ENCODE measurements at places on chromosomes 3 and 15. TPM values are rescaled to one million over a fixed set of nuclear protein-coding genes. Genes with fewer than 3 reads are reported as not detected.

The CAPN3 gene
- total RNA-seq = 66.0 TPM

The SLC9C1 gene
- 0.89 TPM for total RNA-seq

DNA sequence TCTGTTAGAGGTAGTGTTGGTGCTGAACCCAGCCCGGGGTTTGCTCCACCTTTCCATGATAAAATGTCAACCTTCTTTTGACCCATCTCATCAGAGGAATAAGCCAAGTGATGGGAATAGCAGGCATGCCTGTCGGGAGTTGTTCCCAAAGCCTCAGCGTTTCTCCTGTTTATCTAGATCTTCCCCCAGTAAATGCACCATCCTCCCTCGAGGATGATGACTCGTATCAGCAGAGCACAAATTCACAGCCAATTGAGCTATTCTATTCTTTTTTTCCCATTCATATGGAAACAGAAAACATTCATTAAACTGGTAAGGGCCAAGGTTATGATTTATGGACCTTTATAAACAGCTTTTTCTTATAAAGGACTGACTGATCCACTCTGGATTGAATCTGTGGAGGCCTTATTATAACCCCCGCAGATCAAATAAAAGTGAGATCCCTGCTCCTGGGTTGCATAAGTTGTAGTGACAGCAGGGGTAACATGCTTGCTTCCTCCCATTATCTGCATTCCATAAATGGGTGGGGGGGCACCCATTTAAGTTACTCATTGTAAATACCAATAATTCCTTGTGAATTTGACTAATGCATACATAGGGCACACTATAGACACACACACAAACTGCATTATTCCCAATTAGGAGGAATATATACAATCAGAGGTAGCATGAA is 207.3 kb downstream of the PLCL2 start:
- DNase-seq = no peak

- no peak for DNase-seq
These were observed 722.9 kb upstream of the CFAP20DC start for GRCh38 chr3:59772416-59773408.

DNA sequence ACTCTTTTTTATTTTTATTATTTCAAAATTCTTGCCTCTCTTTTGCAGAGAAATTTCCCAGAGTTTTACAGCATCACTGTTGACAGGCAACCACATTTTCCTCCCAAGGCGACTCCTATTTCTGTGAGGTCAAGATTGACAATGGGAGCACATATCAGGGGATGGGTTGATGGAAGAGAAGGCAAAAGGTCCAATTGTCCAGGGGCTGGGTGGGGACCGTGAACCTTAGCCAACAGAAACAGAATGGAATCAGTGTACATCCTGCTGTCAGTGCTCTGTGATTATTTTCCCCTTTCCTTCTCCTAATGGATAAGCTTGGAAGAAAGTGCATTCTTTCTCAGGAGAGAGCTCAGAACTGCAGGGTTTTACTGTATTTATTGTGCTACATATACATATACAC is 42.4 kb downstream of the CNTN6 start:
- peak; percentile 4 for DNase-seq

DNA sequence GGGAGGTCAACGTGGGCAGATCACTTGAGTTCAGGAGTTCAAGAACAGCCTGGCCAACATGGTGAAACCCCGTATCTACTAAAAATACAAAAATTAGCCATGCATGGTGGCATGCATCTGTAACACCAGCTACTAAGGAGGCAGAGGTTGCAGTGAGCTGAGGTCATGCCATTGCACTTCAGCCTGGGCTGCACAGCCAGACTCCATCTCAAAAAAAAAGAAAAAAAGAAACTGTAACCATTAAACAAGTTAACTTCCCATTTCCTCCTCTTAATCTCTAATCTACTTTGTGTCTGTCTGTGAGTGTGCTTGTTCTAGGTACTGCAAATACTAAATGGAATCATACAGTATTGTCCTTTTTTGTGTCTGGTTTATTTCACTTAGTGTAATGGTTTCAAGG is 2.7 kb downstream of the RBM6 start:
- no peak for DNase-seq

- no peak for DNase-seq
These were observed 470.2 kb downstream of the NAALADL2 start for GRCh38 chr3:175329373-175329772.

- no peak for DNase-seq
These were observed 6.3 kb downstream of the FAM107A start for GRCh38 chr3:58570851-58571250.

- DNase-seq = no peak
These were observed 13.4 kb downstream of the ADAM10 start for GRCh38 chr15:58736018-58736643.

DNA sequence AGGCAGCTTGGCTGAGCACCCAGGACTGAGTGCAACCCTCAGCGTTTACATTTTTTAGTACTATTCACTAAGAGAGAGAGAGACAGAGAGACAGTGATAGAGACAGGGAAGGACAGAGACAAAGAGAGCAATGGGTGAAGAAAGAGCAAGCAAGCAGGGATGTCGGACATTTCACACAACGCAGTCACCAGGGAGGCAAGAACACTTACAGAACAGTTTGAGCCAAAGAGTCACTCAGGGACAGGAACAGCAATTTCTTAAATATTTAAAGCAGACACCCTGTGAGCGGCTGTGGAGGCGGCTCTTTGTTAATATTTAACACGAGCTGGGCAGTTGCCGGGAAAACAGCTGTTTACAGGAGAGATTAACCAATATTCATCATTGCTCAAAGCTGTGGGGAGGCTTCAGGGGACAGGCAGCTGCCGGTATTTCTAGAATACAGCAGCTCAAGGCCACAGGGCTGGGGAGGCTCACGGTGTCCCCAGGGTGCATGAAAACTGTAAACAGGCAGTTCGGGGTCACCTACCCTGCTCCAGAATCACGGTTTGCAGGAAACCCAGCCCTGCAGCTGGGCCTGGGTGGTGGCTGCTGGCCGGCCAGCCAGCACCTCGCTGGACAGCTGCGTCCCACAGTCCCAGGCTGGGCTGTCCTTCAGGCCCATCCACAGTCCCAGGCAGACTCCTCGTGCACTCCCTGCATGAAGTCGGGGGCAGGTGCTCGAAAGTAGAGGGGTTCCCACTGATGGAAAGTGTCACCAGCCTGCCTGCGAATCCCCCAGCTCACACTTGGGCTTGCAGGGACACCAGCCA is 38.8 kb upstream of the PCSK6 start:
- peak; percentile 28 for DNase-seq

- DNase-seq = no peak
These were observed 24.3 kb upstream of the CP start for GRCh38 chr3:149245738-149246451.
